ENCODE measurements at places on chromosomes 1 and 21.

DNA sequence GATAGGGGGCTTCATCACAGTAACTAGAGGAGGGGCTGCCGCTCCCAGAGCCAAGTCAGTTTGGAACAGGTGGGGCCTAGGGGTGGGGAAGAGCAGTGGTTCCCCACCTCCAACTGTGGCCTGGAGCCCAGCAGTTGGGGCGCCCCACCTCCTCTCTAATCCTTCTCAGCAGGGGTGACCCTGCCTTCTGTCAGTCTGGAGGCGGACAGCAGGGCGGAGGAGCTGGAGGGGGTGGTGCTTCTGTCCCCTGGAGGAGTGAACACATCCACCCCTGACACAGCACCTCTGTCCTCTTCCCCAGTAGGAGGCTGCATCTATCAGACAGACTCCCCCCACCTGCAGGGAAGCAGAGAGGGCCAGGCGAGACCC lies 73.8 kb downstream of the MRPL37 start:
- DNase-seq, result peak; percentile 57

- peak; percentile 31 for DNase-seq
Measured at GRCh38 chr1:41487126-41488039, 2.9 kb upstream of the EDN2 start.

- DNase-seq, result peak; percentile 24
Measured at GRCh38 chr1:42282867-42283583, 52.0 kb downstream of the FOXJ3 start.

DNA sequence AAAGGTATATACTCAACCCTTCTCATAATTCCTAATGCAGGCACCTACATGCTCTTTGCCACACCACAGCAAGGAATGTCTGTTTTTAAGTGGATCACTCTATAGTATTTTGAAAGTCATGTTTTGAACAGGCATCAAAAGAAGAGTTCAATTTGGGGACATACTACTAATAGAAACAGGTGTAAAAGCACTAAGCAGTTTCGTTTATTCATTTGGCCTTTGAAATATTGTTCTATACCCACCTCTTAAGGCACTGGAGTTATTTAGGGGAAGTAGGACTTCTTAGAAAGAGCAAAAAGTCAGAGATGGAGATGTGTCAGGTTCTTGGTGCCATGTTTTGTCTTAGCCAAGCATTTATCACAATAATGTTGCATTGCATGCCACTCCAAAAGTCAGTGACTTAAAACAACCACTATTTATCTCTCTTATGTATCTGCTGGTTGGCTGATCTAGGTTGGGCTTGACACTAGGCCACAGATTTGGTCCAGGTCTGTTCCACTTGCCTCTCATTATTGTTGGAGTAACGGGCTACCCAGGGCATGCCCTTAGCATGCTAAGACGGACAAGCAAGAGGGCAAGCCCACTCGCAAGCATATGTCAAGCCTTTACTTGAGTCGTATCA lies 107.5 kb downstream of the RGL1 start:
- no peak for DNase-seq

- DNase-seq, result peak; percentile 73
Measured at GRCh38 chr1:244137725-244138124, 86.6 kb downstream of the ZBTB18 start.

GRCh38 chr1:91897016-91897415 lies 11.1 kb upstream of the TGFBR3 start:
- DNase-seq, result no peak

DNA sequence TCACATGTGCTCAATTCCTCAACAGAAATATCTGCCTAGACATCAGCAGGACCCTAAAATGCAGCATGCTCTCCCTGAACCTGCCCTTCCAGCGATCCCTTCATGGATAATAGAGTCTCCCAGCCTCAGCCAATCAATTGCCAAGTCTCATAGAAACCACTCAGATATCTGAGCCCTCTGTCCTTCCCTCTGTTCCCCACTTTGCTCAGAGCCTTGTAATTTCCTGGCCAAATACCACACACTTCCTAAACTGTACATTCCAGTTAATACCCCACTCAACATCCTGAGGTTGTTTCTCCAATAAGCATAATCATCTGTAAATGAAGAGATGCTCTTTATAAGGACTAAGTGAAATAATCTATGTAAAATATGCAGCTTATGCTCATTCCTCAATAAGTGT lies 59.3 kb upstream of the PTGFRN start:
- DNase-seq, result peak; percentile 63

GRCh38 chr1:246157516-246157915 lies 349.6 kb downstream of the SMYD3 start:
- no peak for DNase-seq

- no peak for DNase-seq
Measured at GRCh38 chr1:220484135-220484534, 43.8 kb upstream of the MARK1 start.

- peak; percentile 65 for DNase-seq
Measured at GRCh38 chr1:204363335-204364114, 3.8 kb upstream of the PLEKHA6 start.

DNA sequence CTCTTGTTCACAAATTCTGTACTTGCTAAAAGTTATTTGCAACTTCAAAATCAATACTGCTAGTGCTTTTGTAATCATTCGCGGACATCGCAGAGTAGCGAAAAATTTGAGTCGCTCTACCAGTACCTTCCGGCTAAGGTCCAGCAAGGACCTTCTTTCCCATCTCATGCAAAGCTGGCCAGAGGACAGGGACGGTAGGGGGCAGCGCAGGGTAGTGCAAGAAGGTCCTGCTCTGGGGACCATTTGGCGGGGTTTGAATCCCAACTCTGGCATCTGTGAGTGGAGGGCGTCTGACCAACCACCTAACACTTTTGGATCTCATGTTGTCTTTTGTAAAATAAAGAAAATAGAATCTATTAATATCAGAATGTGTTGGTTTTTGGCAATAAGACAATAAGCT lies 258.3 kb downstream of the SPATA17 start:
- no peak for DNase-seq

- no peak for DNase-seq
Measured at GRCh38 chr1:40567825-40568224, 36.4 kb downstream of the ZNF684 start.

DNA sequence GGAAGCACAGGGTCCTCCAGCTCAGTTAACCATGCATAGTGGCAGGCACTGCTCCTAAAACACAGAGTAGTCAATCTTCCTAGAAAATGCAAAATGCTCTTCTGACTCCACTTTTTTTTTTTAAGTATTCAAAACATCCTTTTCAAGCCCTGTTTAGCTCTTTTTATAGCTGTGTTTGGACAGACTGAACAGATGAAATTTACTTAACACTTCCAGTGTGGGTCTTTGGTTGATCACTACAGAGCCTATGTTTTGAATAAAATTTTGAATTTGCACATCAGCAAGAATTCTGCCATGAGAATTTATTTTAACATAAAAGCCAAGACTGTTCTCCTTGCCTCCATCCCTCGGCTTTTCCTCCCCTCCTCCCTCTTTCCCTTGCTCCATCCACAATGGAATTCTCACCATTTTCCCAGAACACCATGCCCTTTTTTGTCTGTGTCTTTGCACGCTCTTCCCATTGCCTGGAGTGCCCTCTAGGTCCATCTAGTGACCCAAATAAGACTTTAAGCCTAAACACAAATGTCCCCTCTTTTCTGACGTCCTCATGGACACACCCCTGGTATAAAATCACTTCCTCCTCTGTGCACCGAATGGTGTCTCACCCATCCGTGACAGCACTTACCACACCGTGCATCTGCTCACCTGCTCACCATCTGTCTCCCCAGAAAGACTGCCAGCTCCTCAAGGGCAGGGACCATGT lies 24.0 kb upstream of the CPT2 start:
- peak; percentile 91 for DNase-seq

DNA sequence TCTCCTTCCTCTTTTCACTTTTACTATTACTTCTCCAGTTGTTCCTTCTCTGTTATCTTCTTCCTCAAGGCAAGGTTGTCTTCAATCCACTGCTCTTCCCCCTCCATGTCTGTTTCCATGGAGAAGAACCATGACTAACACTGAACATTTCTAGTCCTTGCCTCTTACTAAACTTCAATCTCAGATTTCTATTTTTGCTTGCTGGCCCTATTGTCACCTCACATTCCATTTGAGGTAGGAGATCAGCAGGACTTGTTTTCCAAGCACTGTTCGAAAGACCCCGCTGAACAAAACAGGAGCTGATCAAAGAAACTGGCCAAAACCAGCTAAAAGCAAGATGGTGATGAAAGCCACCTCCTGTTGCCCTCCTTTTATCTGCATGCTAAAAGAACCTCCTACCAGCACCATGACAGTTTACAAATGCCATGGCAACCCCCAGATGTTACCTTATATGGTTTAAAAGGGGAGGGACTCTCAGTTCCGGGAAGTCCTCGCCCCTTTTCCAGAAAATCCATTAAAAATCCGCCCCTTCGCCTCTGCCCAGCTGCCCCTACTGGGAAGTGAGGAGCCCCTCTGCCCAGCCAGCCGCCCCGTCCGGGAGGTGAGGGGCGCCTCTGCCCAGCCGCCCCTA lies 22.6 kb downstream of the GON4L start:
- DNase-seq, result peak; percentile 67

DNA sequence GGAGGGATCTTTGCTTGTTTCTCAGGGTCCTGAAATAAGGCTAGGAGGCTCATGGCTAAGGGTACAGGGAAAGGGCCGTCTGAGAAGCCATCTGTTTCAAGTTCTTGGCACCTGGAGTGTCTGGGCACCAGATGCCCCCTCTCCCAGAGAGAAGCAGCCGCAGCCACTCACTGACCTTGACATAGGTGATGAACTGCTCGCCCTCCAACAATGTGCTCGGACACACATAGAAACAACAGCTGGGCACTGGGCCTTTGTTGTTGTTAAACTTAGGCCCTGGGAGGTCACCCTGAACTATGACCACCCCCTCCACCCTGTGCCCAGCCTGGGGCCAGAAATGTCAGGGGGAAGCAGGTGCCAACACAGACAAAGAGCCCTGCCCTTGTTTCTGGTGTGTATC lies 9.2 kb upstream of the TNNI1 start:
- no peak for DNase-seq

DNA sequence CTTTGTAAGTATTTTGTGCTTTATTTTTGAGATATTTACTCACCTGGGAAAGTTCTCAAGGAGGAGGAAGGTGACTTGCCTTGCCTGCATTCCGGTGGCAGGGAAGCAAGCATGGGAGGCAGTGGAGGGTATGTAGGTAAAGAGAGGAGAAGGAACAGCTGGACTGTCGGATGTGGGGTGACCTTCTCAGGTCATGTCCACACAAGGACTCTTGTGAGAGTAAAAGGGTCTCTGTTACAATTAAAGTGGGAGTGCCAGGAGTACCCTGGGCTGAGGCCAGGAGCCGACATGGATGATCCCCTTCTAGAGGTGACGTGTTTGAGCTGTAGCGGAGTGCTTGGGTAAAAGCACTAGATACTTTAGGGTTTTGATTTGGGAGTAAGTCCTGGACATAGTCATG lies 25.0 kb downstream of the UBE4B start:
- no peak for DNase-seq

DNA sequence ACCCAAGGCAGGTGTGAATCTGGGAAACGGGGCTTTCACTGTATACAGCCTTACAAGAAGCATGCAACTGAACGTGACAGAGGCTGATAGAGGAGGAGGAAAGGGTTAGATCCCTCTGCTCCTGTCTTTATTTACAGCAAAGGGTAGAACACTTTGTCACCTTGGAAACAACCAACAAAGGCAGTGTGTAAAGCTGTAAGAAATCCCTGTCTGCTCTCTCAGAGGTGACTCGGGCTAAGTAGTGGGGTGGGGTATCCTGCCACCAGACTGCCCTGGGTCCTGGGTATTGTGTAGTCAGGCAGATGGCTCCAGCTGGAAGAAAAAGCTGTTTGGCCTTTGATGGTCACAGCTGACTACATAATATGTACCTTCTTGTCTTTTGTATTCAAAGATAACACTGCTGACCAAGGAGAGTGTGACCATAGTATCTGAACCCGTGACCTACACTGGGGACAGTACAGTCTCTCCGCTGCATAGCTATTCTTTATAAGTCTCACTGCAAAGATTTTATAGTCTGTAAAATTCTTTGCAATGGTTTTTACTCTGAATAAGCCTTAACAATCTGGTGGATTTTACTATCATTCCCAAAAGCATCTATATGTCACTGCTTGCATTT lies 22.1 kb upstream of the POU2F1 start:
- DNase-seq, result no peak

All from fibroblast of skin of back (primary cell).